Stimulated activated CD8-positive, alpha-beta memory T cell treated with anti-CD3 and anti-CD28 coated beads, Interleukin-7, amount 100 ng/mL, for 1 hour (primary cell): ENCODE measurements at places on chromosomes 1 and 21.

DNA sequence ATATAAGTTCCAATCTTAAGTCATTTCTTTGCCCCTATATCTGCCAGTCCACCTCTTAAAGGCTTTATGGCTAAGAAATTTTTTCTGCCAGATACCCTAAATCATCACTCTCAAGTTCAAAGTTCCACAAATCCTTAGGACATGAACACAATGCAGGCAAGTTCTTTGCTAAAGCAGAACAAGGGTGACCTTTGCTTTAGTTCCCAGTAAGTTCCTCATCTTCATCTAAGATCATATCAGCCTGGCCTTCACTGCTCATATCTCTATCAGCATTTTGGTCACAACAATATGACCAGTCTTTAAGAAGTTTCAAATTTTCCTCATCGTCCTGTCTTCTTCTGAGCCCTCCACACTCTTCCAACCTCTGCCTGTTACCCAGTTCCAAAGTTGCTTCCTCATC lies 402.2 kb upstream of the RUNX1 start:
- no peak for DNase-seq

- no peak for DNase-seq
Measured at GRCh38 chr1:198575292-198575691, 34.8 kb upstream of the ATP6V1G3 start.

DNA sequence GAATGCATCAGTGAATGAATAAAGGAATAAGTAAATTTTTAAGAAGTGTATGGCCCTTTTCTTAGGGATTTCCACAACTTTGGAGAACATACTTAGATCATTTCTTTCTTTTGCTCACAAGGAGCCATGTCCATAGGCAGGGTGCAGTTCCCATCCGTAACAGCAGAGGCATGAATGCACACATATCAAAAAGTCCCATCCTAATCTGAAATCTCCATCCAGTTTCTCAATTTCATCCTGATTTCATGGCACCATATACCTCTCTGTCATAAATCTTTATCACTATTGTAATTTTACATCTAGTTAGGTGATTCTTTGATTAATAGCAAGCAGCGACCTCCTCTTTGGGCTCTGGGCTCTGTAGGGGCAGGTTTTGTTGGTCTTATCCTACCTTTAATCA lies 359.2 kb downstream of the RRAGC start:
- no peak for DNase-seq

GRCh38 chr1:212624976-212625501 lies 16.5 kb downstream of the ATF3 start:
- no peak for DNase-seq

GRCh38 chr1:3695326-3696217 lies 43.3 kb downstream of the TP73 start:
- no peak for DNase-seq

DNA sequence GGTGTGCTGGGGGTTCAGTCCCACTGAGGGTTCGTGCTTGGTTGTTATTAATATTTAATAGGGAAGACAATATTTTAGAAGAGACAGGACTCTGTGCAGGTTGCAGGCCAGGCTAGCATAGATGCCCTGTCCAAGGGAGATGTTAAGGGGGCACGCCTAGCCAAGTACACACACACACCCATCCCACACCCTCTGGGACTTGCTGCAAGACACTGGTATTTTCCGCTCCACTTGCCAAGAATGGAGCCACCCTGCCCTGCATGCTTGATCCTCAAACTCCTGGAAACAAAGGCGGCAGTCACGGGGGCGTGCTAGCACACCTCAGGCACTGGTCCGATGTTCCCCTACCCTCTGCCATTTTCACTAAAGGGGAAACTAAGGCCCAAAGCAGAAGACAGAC lies 99.1 kb downstream of the MRPL37 start:
- DNase-seq, result no peak

DNA sequence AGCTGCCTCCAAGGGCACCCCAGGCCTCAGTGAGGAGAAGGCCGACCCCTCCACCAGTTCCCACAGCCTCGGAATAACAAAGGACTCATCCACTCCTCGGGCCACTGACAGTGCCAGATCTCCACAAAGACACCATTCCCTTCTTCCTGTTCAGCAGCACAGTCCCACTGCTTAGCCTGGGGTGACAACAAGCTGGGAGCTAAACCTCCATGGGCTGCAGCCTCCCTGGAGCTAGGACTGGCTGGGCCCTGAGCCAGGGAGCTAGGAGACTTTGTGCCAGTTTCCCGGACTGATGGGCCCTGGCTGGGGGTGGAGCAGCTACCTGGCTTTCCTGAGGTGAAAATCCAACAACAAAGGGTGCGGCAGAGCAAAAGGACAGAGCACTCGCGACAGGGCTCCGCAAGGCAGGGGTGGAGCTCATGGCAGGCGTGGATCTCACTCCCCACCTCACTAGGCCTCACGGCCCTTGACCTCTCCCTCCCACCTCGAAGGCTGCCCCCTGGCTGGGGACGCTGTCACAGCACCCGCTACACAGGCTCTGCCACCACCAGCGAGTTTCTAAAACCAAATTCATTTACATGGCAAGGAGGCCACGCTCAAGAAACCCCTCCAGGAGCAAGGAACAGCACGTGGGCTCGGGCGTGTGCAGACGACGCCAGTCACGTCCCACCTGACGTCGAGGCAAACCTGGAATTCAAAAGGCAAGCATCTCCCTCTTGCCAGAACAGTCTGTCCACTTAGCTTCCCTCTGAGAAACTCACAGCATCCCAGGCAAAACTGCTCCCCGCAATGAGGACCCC lies 13.8 kb downstream of the SLC35E2B start:
- no peak for DNase-seq

DNA sequence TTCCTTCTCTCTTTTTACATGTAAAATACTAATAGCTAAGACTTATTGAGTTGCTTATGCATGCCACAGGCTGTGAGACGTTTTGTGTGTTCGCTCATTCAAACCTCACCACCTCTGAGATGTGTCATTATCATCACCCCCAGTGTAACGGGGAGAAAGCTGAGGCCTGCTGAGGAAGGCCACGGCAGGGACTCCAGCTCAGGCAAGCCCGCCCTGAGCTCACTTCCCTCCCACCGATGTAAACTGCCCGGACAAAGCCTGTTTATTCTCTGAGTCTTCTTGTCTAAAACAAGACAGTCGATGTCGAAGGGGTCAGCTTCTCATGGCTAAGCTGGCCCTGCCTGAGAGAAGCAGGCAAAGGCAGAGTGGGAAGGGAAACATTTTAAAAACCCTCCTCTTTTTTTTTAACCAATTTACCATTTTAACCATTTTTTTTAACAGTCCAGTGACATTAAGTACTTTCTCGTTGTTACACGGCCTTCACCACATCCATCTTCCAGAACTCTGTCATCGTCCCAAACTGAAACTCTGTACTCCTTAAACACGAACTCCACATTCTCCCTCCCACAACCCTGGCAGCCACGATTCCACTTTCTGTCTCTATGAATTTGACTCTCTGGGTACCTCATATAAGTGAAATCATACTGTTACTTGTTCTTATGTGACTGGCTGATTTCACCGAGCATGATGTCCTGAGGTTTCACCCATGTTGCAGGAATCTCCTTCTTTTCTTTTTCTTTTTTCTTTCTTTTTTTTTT lies 204.8 kb upstream of the GALNT2 start:
- no peak for DNase-seq

GRCh38 chr1:211944733-211945500 lies 90.4 kb downstream of the INTS7 start:
- DNase-seq, result no peak

- no peak for DNase-seq
Measured at GRCh38 chr1:100229681-100230443, 19.8 kb downstream of the DBT start.

GRCh38 chr1:44543064-44543744 lies 131.1 kb downstream of the TMEM53 start:
- DNase-seq, result no peak

DNA sequence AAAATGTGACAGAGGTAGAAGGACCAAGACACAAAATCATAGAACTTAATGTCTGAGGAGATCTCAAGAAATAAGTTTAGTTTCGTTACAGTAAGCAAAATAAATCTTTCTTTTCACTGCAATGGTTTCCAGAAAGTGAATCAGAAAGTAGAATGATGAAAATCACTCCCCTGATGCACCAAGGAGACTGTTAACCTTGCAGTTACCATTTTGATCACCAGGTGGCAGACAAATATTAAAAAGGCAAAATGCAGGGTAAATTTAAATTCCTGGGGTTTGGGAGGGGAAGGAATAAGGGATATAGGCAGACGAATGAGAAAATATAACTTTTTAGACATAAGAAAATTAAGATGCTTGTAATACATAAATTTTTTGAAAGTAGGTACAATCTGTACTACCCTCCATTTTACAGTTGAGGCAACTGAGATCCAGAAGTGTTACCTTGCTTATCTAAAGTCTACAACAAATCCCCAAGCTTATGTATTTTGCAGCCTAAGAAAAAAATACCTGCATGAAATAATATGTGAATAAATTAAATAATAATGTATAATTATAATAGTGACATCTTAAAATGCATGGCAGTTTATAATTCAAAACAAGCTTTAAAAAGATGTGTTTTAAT lies 253.2 kb downstream of the CRB1 start:
- no peak for DNase-seq

DNA sequence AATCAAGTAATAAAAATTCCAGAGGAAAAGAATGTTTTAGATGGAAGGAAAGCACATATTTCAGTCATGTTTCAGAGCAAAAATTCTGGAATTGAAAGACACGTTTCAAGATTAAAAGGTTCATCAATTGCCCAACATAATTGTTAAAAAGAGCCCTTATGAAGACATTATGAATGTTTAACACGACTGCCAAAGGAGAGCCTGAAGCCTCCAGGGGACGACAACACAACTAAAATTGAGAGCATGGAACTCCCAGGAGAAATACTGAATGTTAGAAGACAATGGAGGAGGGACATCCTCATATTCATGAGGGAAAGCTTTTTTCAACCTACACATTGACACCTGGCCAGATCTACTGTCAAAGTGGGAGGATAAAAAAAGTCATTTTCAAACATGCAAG lies 16.0 kb downstream of the OR2T11 start:
- peak; percentile 37 for DNase-seq

- DNase-seq, result no peak
Measured at GRCh38 chr1:59016390-59016789, 232.5 kb upstream of the JUN start.

DNA sequence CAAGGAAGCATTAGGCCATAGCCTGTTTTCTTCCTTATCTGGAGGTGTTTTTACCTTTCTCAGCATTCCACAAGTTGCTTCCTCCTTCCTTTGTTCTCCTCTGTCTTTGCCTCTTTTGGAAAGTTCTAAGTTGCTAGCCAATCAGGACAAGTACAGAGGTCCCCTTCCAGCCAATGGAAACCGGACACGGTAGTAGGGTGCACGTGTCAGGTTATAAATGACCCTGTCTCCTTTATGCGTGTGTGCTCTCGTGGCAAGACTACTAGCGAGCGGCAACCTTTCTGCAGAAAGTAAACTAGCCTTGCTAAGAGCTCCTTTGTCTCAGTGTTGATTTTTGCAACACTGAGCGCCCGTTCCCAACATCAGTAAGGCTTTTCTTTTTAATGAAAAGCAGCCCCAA lies 1.5 kb upstream of the ACADM start:
- DNase-seq, result no peak

- no peak for DNase-seq
Measured at GRCh38 chr1:198577444-198577843, 37.0 kb upstream of the ATP6V1G3 start.

DNA sequence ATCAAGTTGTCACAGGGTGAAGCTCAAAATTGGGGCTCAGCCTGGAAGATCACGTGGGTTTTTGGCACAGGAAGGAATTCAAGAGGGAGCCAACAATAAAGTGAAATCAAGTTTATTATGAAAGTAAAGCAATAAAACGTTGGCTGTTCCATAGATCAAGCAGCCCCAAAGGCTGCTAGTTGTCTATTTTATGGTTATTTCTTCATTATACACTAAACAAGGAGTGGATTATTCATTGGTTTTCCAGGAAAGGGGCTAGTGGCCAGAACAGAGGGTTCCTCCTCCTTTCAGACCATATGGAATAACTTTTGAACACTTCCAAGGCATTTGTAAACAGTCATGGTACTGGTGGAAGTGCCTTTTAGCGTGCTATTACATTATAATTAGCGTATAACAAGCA lies 723.5 kb upstream of the ADAMTS5 start:
- DNase-seq, result no peak

- no peak for DNase-seq
Measured at GRCh38 chr1:241823925-241824324, 24.1 kb upstream of the EXO1 start.

- DNase-seq, result no peak
Measured at GRCh38 chr1:246394121-246394520, 113.0 kb downstream of the SMYD3 start.

GRCh38 chr21:32459972-32460371 lies 47.5 kb downstream of the EVA1C start:
- no peak for DNase-seq

GRCh38 chr1:41371630-41372599 lies 10.7 kb downstream of the FOXO6 start:
- DNase-seq, result no peak

DNA sequence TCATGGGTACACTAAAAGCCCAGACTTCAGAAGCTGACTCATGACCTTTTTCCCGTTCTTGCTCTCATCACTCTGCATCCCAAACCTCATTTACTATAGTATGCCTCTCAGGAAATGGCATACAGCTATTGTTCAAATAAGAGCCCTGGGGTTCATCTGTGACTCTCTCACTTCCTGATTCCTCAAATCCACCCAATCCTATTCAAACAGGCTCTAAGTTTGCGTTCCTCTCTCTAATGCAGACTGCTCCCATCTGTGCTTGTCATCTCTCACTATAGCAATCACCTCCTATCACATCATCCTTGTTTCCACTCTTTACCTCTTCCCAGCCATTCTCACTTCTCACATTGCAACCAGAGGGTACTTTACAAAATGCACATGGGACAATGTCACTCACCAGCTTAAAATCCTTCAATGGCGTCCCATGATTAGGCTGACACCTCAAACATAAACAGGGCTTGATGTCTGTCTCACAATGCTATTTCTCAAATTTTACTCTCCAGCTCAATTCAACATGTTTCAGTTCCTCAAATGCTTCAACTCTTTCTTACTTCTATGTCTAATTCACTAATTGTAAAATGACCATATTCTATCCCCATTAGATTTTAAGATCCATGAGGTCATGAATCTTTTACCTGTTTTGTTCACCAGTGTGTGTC lies 408.4 kb downstream of the NTNG1 start:
- no peak for DNase-seq

GRCh38 chr1:156755527-156755950 lies 4.1 kb upstream of the HDGF start:
- no peak for DNase-seq

DNA sequence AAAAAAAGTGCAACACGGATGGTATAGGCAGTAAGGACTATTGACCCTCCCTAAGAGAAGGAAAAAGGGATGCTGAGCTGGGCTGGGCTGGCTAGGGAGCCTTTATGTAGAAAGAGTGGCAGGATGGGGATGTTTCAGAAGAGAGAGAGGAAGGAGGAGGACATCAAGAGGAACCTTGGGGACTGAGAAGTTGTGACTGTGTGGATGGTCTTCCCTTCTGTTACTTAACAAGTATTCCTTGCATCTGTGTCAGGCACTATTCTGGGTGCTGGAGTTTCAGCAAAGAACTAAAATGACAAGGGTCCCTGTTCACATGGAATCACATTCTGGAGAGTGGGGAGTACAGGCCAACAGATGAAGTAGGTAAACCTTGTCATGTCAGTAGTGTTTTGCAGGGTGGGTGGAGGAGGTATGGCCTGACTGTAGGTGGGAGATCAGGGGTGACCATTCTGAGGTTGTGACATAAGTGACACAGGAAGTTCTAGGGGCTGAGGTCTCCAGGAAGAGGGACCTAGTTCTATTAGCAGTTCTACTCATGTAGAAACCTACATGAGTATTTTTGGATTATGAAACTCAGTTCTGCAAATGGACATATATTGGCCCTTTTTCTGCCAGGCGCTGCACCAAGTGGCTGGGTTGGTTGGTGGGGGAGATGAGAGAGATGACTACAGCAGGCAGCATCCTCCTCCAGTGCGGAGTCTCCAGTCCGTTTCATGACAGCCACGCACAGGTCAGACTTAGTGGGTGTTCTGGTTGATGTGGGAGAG lies 53.8 kb downstream of the PRDM2 start:
- no peak for DNase-seq
